Activated naive CD8-positive, alpha-beta T cell treated with anti-CD3 and anti-CD28 coated beads, Interleukin-2, amount 10 ng/mL, durations not matched to agents 7 days and 5 days (primary cell): ENCODE measurements at places on chromosomes 4 and X. TPM values are rescaled to one million over a fixed set of nuclear protein-coding genes. Genes with fewer than 3 reads are reported as not detected.

Gene NPY2R
- total RNA-seq, result not detected

Gene SPARCL1
- total RNA-seq, result not detected

Gene SORBS2
- not detected for total RNA-seq

Gene TLR1
- 17.2 TPM for total RNA-seq

DNA sequence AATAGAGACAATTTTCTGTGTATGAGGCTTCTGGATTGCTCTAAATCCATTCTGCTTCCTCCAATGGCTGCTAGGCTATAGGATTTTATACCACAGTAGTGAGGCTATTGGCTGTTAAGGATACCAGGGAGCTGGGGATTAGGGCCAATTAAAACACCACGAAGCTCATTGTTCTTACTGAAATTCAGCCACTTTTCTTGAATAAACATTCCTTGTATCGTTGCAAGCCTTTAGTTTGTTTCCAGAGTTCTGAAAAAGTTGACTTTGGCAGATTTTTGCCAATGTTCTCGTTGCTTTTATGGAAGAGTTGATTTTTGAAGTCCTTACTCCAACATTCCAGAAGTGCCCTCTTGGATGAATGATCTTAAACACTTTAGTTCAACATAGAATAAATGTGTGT is 238.4 kb upstream of the TEX13A start:
- H3K4me3 ChIP-seq, result no peak overlapping the region
- DNase-seq, result no peak
- no peaks in the 10 kb centered on the region for H3K4me1 ChIP-seq
- H3K36me3 ChIP-seq, result no peaks in the 10 kb centered on the region

DNA sequence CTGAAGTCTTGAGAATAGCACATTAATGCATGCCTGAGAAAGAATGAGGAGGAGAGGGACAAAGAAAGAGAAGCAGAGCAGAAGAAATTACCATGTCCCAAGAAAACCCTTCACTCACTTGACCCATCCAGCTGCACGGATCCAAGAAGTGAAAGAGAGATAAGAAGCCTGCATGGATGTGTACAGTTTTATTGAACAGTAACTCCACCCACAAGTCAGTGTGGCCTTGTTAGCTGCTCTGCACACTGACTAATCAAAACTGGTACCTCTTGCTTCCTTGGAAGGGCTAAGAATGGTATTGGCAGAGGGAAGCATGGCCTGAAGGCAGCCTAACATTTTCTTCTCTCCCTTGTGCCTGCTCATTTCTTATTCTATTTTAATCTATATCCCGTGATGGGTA is 163.9 kb downstream of the SLC7A11 start:
- no peak for DNase-seq
- no peaks in the 10 kb centered on the region for H3K27me3 ChIP-seq
- no peaks in the 10 kb centered on the region for H3K36me3 ChIP-seq
- H3K4me3 ChIP-seq, result no peak overlapping the region

DNA sequence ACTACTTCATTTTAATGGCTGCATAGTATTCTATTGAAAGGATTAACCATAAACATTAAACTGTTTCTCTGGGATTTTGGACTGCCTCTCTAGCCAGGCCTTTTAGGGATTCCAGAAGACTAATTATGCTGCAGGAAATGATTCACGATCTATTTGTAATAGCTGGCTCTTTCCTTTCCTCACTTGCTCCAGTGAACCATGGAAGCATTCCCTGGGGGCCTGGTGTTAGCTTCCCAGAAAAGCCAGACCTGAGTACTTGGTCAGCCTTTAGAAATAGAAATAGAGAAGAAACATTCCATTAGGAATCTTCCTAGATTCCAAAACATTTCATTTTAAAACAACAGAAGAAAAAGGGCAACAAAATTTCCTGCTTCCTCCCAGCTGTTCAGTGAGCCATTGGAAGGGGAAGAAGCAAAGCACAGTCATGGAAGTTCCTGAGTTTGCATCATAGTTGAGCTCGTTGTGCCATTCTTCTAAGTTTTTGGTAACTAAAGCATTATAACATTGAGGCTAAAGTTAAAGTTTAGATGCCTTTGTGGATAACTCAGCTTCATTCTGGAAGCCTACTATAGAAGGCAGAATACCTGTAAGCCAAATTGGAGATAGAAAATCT is 83.5 kb downstream of the NPNT start:
- no peak for DNase-seq
- no peaks in the 10 kb centered on the region for H3K27me3 ChIP-seq
- H3K27ac ChIP-seq, result no peak overlapping the region
- no peaks in the 10 kb centered on the region for H3K36me3 ChIP-seq
- H3K4me1 ChIP-seq, result no peaks in the 10 kb centered on the region

DNA sequence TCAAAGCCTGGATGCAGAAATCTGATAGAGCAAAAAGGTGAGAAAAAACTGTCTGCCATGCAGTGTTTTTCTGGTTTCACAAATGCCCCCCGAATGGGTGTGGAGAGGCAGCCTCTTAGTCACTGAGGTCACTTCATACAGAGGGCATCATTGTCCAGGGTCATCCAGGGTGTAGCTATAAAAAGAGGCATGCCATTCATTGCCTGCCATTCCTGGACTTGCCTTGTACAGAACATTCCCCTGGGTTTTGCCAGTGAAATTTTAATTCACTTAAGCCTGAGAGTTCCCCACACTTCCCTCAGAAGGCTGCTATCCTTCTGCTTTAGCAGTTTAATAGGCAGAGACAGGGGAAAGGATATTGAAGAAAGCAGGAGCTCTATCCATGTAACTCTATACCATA is 230.3 kb downstream of the UNC5C start:
- H3K27ac ChIP-seq, result no peak overlapping the region
- peaks cover 3% of the 10 kb centered on the region for H3K27me3 ChIP-seq
- H3K4me1 ChIP-seq, result no peaks in the 10 kb centered on the region
- H3K36me3 ChIP-seq, result no peaks in the 10 kb centered on the region
- no peak overlapping the region for H3K4me3 ChIP-seq

DNA sequence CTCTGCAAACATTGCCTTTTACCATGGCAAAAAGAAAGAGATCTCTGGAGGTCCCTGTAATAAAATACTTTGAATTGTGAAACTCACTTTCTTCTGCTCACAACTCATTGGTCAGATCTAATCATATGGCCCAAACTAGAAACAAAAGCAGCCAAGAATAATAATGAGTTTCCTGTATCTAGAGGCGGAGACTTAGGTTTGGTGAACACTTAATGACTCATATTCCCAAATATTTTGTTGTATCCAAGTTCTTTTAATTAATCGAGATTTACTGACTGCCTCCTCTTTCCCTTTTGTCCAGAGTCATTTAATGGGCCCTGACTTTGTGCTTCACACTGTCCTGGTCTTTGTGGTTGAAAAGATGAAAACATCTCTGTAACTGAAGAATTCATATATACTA is 190.6 kb downstream of the CCSER1 start:
- no peaks in the 10 kb centered on the region for H3K36me3 ChIP-seq
- no peaks in the 10 kb centered on the region for H3K27me3 ChIP-seq

DNA sequence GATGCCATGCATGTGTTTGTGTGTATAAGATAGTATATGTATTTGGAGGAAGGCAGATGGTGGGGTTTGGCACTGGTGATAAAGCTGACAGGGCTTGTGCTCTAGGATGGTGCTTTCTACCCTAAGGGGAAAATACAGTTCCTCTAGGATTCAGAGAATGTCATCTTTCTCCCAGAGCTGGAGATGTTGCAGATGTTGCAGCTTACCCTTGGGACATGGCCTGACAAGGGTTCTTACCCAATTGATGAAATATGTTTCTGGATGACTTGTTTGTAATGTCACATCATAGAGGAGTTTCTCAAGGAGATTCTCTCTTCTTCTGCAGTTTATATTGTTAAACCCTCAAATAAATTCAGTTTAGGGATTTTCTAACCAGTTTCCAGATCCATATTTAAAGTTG is 52.5 kb upstream of the PITX2 start:
- no peak overlapping the region for H3K27ac ChIP-seq
- H3K27me3 ChIP-seq, result peaks cover under 1% of the 10 kb centered on the region
- H3K4me3 ChIP-seq, result no peak overlapping the region
- no peaks in the 10 kb centered on the region for H3K4me1 ChIP-seq
- no peaks in the 10 kb centered on the region for H3K36me3 ChIP-seq

DNA sequence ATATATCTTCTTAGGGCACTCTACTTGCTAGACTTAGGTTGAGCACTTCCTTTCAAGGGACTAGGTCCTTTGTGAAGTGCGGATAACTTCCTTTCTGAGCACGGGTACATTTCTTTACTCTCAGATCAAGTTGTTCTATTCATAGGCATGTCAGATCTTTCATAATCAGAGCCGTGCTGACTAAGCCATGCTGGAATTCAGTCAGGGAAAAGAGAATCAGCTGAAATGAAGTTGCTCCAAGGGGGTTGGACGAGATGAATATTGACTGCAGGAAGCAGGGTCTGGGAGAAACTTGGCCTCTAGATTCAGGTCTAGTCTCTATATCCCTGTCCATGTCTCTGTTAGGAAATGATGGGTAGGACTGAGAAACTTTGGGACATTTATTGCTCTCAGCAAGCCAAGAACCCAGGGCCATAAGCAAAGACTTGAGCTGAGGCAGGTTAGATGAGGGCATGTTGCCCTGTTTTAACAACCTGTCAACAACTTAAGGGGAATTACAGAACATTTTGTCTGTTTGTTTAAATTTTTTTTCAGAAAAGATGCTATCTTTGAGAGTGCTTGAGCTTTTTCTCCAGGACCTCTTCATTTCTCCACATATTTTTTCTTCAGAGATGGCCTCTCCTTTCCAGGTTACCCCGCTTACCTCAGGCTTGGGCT is 28.3 kb downstream of the AREG start:
- peaks cover 14% of the 10 kb centered on the region for H3K27me3 ChIP-seq
- H3K4me3 ChIP-seq, result no peak overlapping the region
- H3K36me3 ChIP-seq, result no peaks in the 10 kb centered on the region
- H3K4me1 ChIP-seq, result no peaks in the 10 kb centered on the region

DNA sequence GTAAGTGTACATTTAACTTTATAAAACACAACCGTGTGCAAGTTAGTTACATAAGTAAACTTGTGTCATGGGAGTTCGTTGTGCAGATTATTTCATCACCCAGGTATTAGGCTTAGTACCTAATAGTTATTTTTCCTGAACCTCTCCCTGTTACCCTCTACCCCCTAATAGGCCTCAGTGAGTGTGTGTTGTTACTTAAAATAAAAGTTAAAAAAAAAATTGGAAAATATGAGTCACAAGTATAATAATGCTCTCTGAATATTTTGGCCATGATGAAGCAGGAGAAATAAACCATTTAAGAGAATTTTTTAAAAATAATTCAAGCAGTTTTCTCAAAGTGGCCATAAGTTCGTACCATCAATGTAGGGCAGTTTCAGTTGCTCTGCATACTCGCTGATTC is 105.1 kb upstream of the GRID2 start:
- DNase-seq, result no peak
- no peaks in the 10 kb centered on the region for H3K36me3 ChIP-seq
- H3K4me3 ChIP-seq, result no peak overlapping the region
- H3K27ac ChIP-seq, result no peak overlapping the region
- no peaks in the 10 kb centered on the region for H3K4me1 ChIP-seq
- H3K27me3 ChIP-seq, result no peaks in the 10 kb centered on the region

- no peak for DNase-seq
- H3K4me1 ChIP-seq, result peaks cover 10% of the 10 kb centered on the region
- H3K27ac ChIP-seq, result no peak overlapping the region
Observed at GRCh38 chrX:132090403-132091159, 37.2 kb downstream of the FRMD7 start.

DNA sequence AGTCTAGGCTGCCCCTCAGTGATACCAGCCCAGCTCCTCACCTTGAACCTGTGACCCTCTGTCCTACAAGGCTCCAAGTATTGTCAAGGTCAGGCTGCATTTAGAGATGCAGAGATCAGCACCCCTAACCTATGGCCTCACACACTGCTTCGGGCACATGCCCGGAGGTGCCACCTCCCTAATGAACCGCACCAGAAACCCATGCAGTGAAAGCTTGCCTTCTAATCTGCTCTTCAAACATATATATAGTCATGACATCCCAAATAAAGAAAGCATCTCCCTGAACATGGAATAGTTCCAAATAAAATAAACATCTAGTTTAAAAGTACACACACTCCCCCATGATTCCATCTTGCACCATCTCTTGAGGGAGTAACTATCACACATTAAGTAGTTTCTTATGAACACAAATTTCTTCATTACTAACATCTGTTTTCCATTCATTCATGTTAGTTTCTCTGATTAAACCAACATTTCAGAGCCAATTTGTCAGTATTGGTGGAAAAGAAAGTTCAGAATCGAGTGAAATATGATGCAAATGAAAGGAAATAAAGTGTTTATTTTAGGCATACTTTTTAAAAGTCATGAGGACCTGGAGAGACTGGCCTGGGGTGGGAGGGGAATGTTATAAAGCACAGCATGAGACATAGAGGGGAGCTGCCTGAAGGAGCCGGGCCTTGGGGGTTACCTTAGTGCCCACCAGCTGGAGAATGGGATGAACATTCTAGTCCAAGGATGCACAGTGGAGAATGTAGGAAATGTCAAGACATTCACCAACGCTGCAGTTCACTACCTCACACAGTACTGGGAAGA is 19.2 kb downstream of the CC2D2A start:
- no peaks in the 10 kb centered on the region for H3K4me1 ChIP-seq
- H3K27me3 ChIP-seq, result peaks cover 16% of the 10 kb centered on the region
- H3K4me3 ChIP-seq, result no peak overlapping the region
- H3K27ac ChIP-seq, result no peak overlapping the region
- no peak for DNase-seq
- no peaks in the 10 kb centered on the region for H3K36me3 ChIP-seq

DNA sequence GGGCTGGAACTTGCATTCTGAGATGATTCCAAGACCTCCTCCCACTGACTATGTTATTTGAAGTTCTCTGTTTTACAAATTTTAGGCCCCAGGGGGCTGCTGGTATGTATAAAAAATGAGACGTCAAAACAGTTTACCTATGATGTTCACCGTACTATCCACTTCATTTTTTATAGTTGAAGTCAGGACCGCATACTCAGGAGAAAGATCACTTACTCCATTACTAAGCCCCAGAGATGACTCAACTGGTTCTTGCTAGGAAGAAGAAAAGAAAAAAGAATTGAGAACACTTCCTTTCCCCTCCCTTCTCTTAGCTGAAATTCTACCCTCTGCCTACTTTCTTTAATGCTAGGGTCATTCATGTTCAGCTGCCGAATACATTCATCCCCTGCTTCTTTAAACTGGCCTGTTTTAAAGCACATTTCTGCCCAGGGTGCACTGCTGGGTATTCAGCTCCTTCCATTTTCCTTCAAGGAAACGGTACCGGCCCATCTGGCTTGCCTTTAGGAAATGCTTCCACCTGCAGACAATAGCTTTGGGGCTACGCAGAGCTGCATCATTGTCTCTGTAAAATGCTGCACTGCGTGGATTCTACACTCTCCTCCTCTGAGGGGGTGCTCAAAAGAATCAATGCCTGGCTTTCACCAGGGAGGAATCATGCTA is 66.2 kb downstream of the IRF2 start:
- H3K27me3 ChIP-seq, result no peaks in the 10 kb centered on the region
- peaks cover 55% of the 10 kb centered on the region for H3K36me3 ChIP-seq
- peaks cover 34% of the 10 kb centered on the region for H3K4me1 ChIP-seq
